Adrenal gland (tissue), 19 donors: ENCODE measurements at places on chromosomes 6 and 20. TPM values are rescaled to one million over a fixed set of nuclear protein-coding genes. Genes with fewer than 3 reads are reported as not detected.

ATRN gene
- total RNA-seq: 74.8 TPM

PNPLA1 gene
- total RNA-seq: 0.11 TPM

- no peak for DNase-seq
Observed at GRCh38 chr6:150887978-150888563, 22.6 kb downstream of the MTHFD1L start.

DNA sequence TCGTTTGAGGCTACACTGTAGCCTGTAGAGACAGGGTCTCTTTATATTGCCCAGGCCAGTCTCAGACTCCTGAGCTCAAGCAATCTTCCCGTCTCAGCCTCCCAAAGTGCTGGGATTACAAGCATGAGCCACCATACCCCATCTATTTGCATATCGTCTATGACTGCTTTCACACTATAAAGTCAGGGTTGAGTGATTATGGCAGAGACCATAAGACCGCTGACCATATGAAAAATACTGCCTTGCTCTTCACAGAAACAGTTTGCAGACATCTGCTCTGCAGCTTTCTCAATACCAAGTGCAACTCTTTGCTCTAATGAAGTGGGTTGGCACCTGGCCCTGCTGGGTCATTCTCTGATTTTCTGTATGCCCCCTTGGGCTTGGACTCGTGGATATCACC is 79.5 kb upstream of the PAK5 start:
- no peak for DNase-seq
